ENCODE measurements at places on chromosomes 7 and 10.
A peak's percentile ranks its signal among the peaks of the same experiment; 100 is the strongest.

DNA sequence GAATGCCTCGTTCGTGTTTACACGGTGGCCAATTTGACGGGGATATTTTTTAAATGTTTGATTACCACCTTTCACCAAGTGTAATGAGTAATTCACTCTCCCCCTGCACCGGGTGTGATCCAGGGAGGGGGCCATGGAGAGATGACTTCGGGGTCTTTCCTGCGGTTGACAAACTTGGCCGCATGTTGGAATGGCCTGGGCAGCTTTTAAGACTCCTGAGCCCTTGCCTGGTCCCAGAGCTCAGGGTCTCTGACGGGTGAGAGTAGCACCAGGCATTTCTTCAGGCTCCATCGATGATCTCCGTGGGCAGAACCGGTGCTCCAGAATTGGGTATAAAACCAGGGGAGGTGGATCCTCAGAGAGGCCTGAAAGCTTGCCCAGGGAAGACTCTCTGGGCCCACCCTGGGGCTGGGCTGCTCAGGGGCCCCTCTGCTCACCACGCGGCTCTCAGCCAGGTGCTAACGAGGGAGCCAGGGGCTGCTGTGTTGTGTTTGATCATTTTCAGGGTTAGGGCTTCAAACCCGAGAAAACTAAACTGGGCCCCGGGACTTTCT lies 882 bp downstream of the ZNF282 start:
- peak; percentile 25 for DNase-seq

- no peak for DNase-seq
Observed at GRCh38 chr10:77071956-77072355, 565.7 kb downstream of the KCNMA1 start.

GRCh38 chr10:48545462-48546145 lies 59.3 kb downstream of the ARHGAP22 start:
- DNase-seq: peak; percentile 13

GRCh38 chr10:89213191-89213808 lies 6.2 kb upstream of the CH25H start:
- no peak for DNase-seq

DNA sequence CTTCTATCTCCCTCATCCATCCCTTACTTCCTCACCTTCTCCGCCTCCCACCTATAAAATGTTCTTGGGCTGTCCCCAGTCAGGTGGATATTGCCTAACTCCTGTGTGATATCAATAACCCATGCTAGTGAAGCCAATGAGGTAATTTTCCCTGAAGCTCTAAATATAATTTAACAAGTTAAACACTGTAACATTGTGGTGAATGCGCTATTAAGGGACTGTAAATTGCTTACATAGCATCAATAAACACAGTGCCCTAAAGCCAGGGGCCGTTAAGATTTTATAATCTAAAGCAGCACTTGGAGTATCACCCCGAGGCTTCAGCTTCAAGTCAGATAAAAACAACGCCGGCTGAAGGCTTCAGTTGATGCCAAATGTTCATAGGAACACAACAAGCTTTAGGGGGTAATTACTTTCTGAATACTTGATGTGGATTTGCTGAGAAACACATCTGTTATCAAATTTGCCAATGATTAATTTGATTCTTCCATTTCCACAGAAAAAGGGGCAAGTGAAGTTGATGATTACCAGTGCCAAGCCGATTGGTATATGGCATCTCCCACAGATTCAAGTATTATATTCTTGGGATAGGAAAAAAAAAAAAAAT lies 138.4 kb downstream of the CREB5 start:
- DNase-seq: no peak

DNA sequence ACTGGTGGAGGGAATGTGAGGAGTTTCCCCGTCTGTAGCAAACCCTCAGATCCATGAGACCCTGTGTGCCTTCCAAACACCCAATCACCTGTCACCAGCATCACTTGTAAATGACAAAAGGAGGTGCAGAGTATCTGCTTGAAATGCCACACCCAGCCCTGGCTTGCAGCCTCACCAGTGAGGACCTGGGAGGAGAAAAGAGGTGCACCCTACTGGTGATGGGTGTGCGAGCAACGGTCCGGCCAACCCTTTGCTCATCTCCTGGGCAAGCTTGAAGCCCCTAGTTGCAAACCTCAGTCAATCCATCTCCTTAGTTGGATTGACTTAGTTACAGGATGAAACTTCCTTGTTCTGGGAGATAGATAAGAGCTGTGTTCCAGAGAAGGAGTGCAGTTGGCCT lies 62.4 kb upstream of the WAPL start:
- DNase-seq: no peak

GRCh38 chr10:1102416-1102815 lies 46.2 kb downstream of the WDR37 start:
- no peak for DNase-seq

GRCh38 chr7:116859323-116859722 lies 3.1 kb upstream of the CAPZA2 start:
- DNase-seq: no peak

DNA sequence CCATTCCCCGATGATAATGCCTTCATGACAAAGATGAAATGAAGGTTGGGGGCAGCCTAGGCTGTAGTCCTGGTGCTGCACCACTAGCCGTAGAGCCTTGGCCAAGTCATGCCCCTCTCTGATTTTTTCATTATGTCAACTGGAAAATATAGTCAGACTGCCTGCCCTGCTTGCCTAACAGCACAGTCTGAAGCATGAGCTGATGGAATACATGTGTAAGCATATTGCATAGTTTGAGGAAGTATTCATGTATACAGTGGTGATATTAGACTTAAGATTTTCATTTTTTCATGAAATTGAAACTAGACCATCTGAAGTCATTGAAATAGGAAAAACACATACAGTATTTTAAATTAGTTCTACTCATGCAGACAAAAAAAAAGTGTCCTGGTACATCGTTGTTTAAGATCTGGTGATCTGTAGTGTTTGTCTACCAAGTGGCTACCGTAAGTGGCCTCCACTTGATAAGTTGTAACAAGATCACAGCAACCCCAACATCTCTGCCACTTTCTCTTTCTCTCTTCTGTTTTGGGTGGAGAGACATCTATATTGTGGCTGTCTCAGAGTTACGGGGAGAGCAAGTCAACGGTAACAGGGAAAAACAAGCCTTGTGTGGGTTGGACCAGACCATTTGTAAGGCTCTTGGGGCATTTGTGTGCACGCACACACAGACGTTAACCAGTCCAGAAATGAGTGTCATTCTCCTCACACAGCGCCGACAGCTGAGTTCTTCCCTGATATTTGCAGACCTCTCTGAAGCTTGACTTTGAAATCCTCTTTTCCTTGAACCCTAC lies 716.6 kb upstream of the GALNT17 start:
- no peak for DNase-seq

- no peak for DNase-seq
Observed at GRCh38 chr10:62422068-62422590, 48.0 kb downstream of the ZNF365 start.

GRCh38 chr7:22027475-22027874 lies 81.8 kb upstream of the CDCA7L start:
- no peak for DNase-seq

GRCh38 chr10:8130973-8131911 lies 76.8 kb downstream of the GATA3 start:
- DNase-seq: no peak

- no peak for DNase-seq
Observed at GRCh38 chr10:126519185-126519584, 130.9 kb upstream of the ADAM12 start.

GRCh38 chr10:26715137-26715487 lies 17.6 kb downstream of the PDSS1 start:
- DNase-seq: no peak

- DNase-seq: no peak
Observed at GRCh38 chr7:29647020-29647654, 83.5 kb downstream of the PRR15 start.

- DNase-seq: peak; percentile 79
Observed at GRCh38 chr10:97336942-97337831, 2.7 kb upstream of the FRAT2 start.

- DNase-seq: no peak
Observed at GRCh38 chr10:95414016-95414830, 123.4 kb upstream of the PDLIM1 start.

GRCh38 chr10:130749911-130750310 lies 561.6 kb downstream of the TCERG1L start:
- DNase-seq: no peak

DNA sequence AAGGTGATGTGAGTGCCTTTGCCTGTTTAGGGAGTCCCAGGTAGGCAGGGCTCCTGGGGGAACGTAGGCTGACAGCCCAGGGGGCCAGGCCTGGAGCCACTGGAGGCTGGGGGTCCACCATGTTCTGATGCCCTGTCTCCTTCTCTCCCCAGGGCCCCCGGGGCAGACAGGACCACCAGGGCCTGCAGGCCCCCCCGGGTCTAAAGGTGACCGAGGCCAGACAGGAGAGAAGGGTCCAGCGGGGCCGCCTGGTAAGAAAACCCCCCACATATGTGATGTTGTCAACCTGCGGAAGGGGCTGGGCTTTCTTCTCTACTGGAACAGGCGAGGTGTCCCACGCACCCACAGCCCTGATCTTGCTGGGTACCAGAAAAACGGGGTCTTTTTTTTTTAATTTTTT lies 85.2 kb downstream of the MYL10 start:
- DNase-seq: no peak

- no peak for DNase-seq
Observed at GRCh38 chr7:34575006-34575405, 83.0 kb upstream of the NPSR1 start.

- no peak for DNase-seq
Observed at GRCh38 chr10:44781131-44781530, 130.0 kb upstream of the TMEM72 start.

- DNase-seq: no peak
Observed at GRCh38 chr7:11319491-11320274, 346.0 kb downstream of the PHF14 start.

DNA sequence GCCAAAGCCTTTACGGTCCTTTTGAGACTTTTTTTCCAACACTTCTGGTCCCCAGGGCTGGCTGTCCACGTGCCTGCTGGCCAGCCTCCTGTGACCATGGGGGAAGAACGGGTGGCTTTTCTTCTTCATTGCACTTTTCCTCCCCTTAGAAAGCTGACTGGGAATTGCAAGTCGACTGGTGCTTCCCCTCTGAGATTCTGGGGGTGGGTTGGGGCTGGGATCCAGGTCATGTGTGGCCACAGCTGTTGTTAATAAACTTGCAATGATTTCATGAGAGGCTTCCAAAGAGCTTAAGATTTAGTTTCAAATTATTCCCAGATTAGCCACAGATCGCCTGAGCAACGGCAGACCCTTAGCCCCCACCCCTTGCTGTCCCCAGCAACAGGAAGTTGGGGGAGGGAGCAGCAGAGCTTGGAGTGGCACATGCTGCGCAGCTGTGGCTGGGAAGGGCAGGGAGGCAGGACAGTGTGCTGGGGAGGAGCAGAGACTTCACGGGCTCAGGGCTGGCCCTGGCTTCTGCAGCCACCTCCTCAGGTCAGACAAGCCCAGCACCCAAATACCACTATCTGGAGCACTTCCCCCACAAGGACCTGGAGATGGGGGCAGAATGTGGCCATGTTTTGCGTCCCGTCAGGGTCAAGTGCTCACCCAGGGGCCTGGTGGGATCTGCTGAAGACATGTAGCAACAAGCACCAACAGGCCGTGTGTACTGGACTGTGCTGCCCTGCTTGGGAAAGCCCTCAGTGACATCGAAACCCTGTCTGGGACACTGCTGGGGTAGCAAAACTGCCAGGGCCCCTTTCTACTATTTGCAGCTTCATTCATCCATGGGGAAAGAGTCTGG lies 147.1 kb downstream of the RNF216 start:
- DNase-seq: peak; percentile 66

- peak; percentile 97 for DNase-seq
Observed at GRCh38 chr7:101856473-101857357, 39.3 kb downstream of the CUX1 start.

Measured in colonic mucosa (tissue), 4 donors.